ENCODE measurements at places on chromosomes 2 and 18.

GRCh38 chr2:197839327-197839726 is 34.9 kb downstream of the PLCL1 start:
- DNase-seq = no peak

GRCh38 chr2:70132244-70133126 is 45.2 kb downstream of the PCBP1 start:
- peak; percentile 68 for DNase-seq

DNA sequence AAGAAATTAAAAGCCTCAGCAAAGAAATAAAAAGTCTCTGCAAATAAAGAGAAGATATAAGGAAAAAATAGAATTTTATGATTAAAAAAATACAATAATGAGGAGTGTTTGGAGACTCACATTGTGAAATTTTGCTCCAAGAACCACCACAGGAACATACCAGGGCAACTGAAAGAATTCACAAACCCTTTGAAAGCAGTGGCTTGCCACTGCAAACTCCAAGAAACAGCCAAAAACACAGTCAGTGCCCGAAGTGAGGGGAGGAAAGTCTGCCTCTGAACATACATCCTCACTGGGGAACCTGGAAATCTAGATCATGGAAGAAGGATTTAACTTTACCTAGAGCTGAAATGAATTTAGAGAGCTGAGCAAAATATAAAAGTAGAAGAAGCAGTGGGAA is 33.1 kb downstream of the EVA1A start:
- DNase-seq = no peak

DNA sequence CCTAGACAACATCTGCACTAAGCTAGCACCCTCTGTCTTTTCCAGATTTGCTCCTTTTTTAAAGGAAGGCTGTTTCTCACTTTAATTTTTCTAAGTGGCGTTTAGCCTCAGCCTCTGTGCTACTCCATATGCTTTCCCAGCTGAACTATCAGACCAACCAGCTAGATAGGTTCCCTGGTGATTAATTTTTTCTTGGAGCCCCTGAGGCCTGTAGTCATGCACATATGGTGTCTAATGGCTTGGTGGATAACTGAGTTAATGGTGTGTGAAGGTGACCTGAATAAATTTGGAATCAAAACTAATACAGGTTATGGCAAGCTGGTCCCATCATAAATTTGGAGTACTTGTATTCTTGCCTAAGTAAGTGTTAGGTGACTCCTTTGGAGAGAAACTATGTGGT is 135.5 kb downstream of the MGAT5 start:
- DNase-seq = no peak

- DNase-seq = no peak
Measured at GRCh38 chr2:46699934-46700256, 215.7 kb downstream of the MCFD2 start.

DNA sequence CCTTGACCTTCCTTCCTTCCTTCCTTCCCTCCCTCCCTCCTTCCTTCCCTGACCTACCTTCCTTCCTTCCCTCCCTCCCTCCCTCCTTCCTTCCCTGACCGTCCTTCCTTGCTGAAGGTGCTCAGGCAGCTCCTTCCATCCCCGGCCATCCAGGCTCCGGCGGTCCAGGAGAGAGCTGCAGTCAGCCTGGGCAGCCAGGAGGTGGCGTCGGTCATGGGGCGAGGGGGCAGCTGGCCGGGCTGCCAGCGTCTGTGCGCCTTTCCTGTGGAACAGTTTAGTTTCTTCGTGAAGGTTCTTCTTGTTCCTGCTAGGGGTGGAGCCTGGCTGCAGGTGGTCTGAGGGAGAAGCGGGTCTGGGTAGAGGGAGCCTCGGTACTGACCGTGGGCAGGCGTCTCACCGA is 15.7 kb downstream of the GPR35 start:
- DNase-seq = peak; percentile 35

GRCh38 chr2:241279828-241280227 is 35.6 kb downstream of the HDLBP start:
- DNase-seq = no peak

DNA sequence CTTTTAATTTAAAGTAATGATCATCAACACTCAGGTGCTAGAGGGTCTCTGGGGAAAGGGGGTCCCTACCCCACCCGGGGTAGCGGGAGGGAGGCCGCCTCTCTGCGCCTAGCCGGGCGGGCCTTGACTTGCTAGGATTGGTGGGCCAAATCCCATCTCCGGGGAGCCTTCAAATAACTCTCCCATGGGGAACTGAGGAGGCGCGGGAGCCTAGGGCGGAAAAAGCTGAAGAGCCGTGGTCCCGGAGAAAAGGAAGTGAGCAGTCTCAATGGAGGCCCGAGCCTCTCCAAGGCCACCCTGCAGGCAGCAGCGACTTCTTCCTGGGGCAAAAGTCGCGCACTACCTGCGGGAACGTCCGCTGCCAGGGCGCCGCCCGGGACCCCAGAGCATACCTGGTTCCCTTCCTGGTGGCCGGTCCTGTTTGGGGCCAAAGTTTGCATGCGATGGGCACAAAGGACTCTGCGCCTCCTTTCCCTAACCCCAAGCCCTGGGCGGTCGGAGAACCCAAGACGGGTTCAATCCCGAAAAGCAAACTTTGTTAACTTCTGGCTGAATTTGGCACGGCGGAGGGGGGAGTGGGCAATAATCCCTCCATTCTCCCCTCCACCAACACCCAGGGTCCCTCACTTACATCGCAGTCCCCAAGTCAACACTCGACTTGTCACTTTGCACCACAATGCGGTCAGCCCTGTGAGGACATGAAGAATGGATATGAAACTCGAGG is 13.6 kb downstream of the EN1 start:
- no peak for DNase-seq

DNA sequence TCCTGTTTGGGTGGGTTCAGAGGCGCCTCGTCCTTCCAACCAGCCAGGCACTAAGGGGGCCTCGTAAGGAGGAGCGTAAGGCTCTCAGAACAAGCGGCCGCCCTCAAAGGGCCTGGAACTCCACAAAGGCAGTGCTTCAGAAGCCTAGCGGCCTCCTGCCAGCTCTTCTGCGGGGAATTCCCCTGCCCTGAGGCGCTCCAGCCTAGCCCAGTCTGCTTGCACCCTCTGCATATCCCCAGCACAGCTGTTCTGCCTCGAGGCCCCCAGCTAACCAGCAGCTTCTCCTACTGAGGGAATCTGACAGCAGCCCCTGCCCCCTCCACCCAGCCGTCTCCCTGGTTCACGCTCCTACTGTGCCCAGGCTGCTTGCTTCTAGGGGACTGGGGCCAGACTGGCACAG is 265.9 kb downstream of the TFCP2L1 start:
- no peak for DNase-seq

- DNase-seq = no peak
Measured at GRCh38 chr2:100529900-100530299, 32.9 kb upstream of the PDCL3 start.

- no peak for DNase-seq
Measured at GRCh38 chr2:38416296-38417036, 39.4 kb upstream of the ATL2 start.

DNA sequence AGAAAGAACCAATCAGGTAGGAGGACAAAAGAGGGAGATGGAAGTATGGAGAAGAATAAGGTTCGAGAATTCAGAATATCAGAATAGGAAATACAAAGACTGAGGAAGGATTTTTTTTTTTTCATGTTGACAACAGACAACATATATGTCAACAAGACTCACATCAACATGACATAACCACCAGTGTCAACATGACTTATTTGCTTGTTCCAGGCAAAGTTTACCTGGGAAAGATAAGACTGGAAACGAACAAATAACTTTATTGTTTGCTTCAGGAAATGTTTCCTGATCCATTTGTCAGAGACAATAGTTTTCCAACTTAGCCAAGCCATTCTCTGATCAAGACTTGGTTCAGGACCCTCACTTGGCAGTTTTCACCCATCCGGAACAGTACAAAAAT is 321.9 kb upstream of the NETO1 start:
- no peak for DNase-seq

- no peak for DNase-seq
Measured at GRCh38 chr18:50748243-50749229, 71.3 kb downstream of the MRO start.

DNA sequence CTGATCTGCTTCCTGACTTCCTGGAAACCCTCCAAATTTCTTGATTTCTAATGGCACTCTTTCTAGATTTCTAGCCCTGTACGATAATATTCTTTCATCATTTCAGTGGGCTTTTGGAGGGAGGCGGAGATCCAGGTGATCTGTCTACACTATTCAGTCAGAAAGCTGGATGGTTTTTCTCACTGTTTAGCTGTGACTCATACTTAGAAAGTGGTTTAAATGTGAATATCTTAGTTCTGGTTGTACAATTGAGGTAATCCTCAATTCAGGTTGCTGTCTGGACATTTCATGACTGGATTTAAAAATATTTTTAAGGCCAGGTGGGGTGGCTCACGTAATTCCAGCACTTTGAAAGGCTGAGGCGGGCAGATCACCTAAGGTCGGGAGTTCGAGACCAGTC is 20.8 kb downstream of the SEH1L start:
- no peak for DNase-seq

- no peak for DNase-seq
Measured at GRCh38 chr2:173739006-173739405, 226.2 kb downstream of the SP3 start.

DNA sequence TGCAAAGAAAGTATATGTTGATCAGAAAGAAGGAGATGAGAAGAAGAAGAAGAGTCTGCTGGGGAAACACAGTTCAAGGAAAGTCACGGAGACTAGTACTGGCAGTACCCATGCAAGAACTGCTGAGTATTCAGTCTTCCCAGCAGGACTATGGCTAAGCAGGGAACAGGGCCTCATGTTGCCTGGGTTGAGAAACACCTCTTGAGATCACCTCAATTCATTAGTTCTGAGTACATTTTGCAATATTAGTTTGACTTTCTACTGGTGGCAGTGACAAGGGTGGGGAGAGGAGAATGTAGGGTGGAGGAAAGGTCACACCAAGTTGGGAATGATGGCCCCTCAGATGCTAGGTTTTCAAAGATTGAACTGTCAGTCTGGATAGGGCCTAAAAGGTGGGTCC is 50.5 kb downstream of the MRPL33 start:
- no peak for DNase-seq

- DNase-seq = no peak
Measured at GRCh38 chr18:9032519-9032918, 70.0 kb upstream of the NDUFV2 start.

DNA sequence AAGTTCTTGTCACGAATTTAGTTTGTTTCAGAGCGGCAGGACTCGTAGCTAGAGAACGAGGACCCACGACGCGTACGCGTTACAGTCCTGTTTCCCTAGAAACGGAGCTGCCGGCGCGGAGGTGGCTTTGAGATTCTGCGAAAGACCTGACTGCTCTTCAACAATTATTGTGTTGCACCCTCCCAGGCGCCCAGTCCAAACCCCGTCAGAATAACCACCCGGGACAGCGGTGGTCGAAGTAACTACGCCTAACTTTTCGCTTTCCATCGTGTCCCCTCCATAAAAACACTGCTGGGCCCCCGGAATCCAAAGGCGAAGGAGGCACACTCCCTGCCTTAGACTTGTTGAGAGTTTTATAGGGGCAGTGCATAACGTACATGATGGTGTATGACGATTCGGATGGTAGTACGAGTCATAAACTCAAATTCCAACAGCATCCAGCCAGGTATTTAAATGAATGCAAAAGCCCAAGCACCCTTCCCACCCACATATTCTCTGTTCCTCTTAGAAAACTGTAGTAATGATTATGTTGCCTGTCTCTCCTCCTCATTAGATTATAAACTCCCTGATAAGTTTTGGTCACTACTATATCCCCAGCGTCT is 651 bp upstream of the STAM2 start:
- DNase-seq = no peak

- no peak for DNase-seq
Measured at GRCh38 chr2:100407073-100407472, 10.4 kb downstream of the CHST10 start.

GRCh38 chr2:96340493-96341414 is 5.2 kb downstream of the NCAPH start:
- no peak for DNase-seq

DNA sequence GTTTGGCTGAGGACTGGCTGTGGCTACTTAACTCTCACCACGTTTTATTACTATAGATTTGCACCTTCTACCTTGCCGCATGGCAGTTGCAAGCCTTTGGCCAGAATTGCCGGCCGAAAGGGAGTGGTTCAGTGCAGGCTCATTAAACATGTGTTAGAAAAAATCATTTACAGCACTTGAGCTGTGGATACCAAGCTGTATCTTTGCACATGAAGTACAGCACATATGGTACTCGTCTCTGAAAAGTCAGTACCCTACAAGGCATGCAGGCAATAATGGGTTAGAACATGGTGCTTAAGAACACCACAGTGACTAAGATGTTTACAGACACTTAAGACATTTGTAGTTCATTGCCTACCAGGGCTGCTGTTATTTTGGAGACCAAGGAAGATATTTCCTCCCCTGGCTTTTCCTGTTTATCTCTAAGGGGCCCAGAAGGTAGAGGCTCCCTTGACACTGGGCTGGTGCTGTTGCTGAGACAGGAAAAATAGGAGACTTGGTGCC is 103.1 kb downstream of the ZNF532 start:
- no peak for DNase-seq

DNA sequence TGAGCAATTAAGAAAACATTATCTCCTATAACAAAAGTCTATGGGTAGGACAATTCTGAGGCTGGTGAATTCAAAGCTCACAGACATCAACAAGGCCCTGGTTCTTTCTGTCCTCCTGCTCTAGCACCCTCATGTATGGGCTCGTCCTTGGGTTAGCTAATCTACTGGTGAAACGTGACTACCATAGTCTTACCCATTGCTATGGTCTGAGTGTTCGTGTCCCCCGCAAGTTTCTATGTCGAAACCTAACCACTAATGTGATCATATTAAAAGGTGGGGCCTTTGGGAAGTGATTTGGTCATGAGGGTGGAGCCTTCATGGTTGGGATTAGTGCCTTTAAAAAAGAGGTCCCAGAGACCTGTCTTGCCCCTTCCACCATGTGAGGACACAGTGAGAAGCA is 564.7 kb downstream of the TNS1 start:
- no peak for DNase-seq

- DNase-seq = no peak
Measured at GRCh38 chr2:133848111-133848649, 279.9 kb upstream of the NCKAP5 start.

- no peak for DNase-seq
Measured at GRCh38 chr2:144671695-144672455, 152.0 kb upstream of the ZEB2 start.

- no peak for DNase-seq
Measured at GRCh38 chr2:45637440-45637839, 14.0 kb upstream of the PRKCE start.

GRCh38 chr2:72148003-72148836 is 558 bp upstream of the CYP26B1 start:
- peak; percentile 45 for DNase-seq

DNA sequence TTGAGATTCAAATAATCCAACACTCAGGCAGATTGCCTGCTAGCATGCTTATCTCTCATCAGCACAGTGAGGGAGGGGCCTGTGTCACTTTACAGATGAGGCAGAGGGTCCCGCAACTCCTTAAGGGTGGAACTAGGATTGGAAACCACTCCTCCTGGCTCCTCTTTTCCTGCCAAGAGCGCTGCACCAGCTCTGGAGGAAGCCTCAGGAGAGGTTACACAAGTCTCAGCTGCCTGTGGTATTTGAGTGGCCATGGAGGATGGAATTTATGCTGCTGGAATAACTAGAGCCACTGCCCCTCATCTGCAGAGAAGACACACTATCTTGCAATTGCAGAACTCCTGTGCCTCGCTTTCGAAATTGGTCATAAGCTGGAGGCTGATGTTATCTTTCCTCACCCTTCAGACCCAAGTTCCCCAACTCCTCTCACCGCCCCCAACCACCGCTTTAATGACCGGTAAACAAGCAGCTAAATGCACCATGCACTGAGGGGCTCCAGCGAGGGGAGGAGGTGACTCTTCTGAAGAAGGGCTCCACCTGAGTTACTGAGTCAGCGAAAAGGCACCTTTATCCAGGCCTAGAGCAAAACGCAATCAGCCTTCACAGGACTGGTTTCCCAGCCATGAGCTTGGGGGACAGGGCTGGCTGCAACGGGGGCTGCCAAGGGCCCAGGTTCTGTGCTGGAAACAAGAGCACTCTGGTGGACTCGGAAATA is 245.8 kb downstream of the SOX11 start:
- DNase-seq = no peak
